ENCODE measurements at places on chromosomes 7 and 10.

- no peak for DNase-seq
Measured at GRCh38 chr7:112001091-112001826, 204.9 kb downstream of the DOCK4 start.

DNA sequence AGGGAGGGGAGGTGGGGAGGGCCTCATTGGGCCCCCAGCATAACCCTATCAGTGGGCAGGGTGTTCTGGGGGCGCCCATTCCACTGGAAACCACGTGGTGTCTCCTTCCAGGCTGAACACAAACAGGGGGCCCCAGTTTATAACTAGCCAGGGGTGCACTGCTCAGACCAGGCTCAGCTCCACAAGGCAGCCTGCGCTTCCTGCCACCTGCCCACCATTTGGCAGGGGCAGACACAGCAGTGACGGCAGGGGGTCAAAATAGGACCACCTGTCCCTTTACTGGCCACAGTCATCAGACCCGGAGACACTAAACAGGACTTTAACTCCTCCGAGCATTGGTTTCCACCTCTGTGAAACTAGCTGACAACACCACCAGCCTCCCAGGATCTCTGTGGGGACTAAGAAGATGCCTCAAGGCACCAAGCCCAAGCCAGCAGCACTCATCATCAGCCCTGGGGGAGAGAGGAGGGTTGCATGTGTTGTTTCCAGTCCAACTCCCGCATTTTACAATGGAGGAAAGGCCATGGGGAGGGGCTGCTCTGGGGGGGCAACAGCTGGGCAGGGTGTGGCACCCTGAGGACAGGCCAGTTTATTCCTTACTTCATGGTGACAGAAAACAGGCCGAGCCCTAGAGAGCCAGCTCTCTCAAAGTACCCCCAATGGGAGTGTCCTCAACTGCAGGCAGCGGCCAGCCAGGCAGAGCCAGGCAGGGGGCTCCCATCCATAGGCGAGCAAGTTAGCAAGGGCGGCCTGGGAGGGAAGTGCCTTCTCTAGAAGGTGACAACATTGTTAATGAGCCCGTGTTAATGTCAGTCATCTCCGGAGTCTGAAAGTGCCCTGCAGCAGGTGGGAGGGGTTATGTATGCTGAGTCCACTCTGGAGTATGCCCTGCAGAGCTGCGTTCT lies 127.6 kb downstream of the TNS3 start:
- DNase-seq: no peak

- no peak for DNase-seq
Measured at GRCh38 chr7:18829858-18830285, 287.6 kb downstream of the TWIST1 start.

- DNase-seq: no peak
Measured at GRCh38 chr7:85167636-85168035, 19.2 kb downstream of the SEMA3D start.
